Transverse colon (tissue), 4 donors: ENCODE measurements at places on chromosomes 5 and 9.
A peak's percentile ranks its signal among the peaks of the same experiment; 100 is the strongest.

DNA sequence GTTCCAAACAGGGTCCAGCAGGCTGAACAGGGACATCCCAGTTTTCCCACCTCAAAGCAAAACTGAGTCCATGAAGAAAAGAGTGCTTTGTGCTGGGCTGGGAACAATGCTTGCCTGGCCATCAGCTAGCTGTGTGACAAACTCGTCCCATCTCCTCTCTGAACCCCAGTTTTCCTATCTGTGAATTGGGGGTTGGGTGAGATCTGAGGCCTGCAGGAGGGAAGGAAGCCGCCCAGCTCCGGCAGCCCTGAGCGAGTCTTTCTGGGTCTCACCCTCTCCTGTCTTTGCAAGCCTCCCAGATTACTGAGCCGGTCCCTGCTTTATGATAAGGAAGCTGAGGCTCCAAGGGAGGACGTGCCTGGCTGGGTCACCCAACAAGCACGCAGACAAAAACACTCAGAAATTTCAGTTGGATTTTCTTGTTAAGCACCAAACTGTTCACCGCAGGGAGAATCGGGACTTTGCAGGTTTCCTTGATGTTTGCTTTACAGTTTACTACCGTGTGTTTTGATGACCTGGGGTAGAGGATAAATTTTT lies 82.6 kb upstream of the LMX1B start:
- H3K36me3 ChIP-seq = no peaks in the 10 kb centered on the region
- no peak for DNase-seq
- H3K4me1 ChIP-seq = no peaks in the 10 kb centered on the region

DNA sequence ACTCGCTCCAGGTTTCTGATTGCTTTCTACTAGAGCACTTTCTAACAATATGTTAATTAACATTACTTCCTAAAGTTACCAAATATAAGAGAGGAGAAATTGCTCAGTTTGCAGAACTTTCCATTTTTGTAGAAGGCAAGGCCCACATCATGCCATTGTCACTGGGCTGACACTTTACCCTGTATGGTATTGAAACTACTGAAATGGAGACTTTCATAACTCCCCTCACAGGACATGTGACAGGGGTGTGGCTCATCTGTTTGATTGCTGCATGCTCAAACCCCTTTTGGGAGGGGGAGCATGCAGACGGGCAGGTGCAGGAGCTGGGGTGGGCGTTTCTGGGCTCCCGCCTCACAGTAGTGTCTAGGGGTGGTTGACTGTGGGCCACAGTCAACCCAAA lies 206.3 kb upstream of the GHR start:
- H3K36me3 ChIP-seq = no peaks in the 10 kb centered on the region
- no peak overlapping the region for H3K27ac ChIP-seq
- H3K4me3 ChIP-seq = no peak overlapping the region
- H3K27me3 ChIP-seq = no peaks in the 10 kb centered on the region
- no peak for DNase-seq
- H3K4me1 ChIP-seq = no peaks in the 10 kb centered on the region

- peak within 1 kb of the TSS; percentile 42 for H3K4me3 ChIP-seq
- H3K27ac ChIP-seq = peak within 1 kb of the TSS; percentile 31
- H3K27me3 ChIP-seq = peaks cover 79% of the 10 kb centered on the region
These were observed at the start of gene CDC20B for GRCh38 chr5:55172937-55173686. TSS of gene CDC20B (minus strand) at chr5:55173177. CDS start at chr5:55173000, 177 bp downstream.

GRCh38 chr5:35778259-35778769 lies 78.4 kb upstream of the IL7R start:
- H3K4me1 ChIP-seq = no peaks in the 10 kb centered on the region
- H3K4me3 ChIP-seq = no peak overlapping the region
- H3K27me3 ChIP-seq = no peaks in the 10 kb centered on the region
- H3K27ac ChIP-seq = no peak overlapping the region
- no peak for DNase-seq

- H3K4me3 ChIP-seq = no peak overlapping the region
- no peaks in the 10 kb centered on the region for H3K4me1 ChIP-seq
- no peak for DNase-seq
- no peaks in the 10 kb centered on the region for H3K27me3 ChIP-seq
- peak overlapping the region; percentile 54 for H3K27ac ChIP-seq
These were observed 13.1 kb upstream of the SERINC5 start for GRCh38 chr5:80268916-80269315.

DNA sequence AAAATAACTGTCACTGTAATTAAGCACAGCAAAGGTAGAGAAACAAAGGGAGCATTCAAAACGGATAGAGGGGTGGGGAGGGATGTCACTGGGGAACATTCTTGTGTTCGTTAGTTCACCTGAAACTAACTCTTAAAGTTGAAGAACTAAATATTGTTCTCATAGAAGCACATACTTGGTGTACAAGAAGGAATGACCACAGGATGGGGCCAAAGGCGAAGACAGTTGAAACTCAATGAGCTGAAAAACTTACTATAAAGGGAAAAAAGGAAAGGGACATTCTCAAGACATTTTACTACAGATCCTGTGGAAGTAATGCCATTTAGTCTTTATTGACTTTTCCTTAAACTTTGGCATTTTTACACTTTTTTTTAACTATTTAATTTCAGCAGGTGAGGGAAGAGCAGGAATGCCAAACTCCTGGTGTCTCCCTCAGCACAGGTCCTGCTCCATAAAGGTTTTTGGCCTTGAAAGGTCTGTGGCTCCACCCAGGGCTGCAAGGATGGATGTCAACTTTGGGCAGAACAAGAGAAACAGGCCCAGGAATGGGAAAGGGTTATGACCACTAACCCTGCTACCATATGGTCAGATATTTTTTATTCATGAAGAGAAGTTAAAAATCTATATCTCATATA lies 197.6 kb upstream of the RASA1 start:
- no peak overlapping the region for H3K4me3 ChIP-seq
- no peaks in the 10 kb centered on the region for H3K36me3 ChIP-seq
- H3K4me1 ChIP-seq = peaks cover 7% of the 10 kb centered on the region
- H3K27me3 ChIP-seq = no peaks in the 10 kb centered on the region
- H3K27ac ChIP-seq = no peak overlapping the region
- peak; percentile 49 for DNase-seq

- DNase-seq = no peak
- H3K27me3 ChIP-seq = no peaks in the 10 kb centered on the region
- H3K4me1 ChIP-seq = peaks cover 4% of the 10 kb centered on the region
- no peak within 1 kb of the TSS for H3K27ac ChIP-seq
- H3K36me3 ChIP-seq = no peaks in the 10 kb centered on the region
These were observed at the start of gene IFNA8 for GRCh38 chr9:21408817-21409216. TSS of gene IFNA8 (plus strand) at chr9:21409117. CDS start at chr9:21409177, 60 bp downstream.

- H3K27ac ChIP-seq = no peak overlapping the region
- H3K4me3 ChIP-seq = no peak overlapping the region
- H3K4me1 ChIP-seq = no peaks in the 10 kb centered on the region
These were observed 8.1 kb upstream of the UBE2D2 start for GRCh38 chr5:139552893-139553575.

- H3K4me1 ChIP-seq = peaks cover 17% of the 10 kb centered on the region
- H3K27me3 ChIP-seq = peaks cover 19% of the 10 kb centered on the region
- no peaks in the 10 kb centered on the region for H3K36me3 ChIP-seq
- peak overlapping the region; percentile 42 for H3K4me3 ChIP-seq
- peak; percentile 44 for DNase-seq
These were observed 545 bp upstream of the CTSV start for GRCh38 chr9:97039514-97039860.

- no peak overlapping the region for H3K27ac ChIP-seq
- H3K27me3 ChIP-seq = no peaks in the 10 kb centered on the region
- no peak for DNase-seq
- H3K4me3 ChIP-seq = no peak overlapping the region
- no peaks in the 10 kb centered on the region for H3K36me3 ChIP-seq
- no peaks in the 10 kb centered on the region for H3K4me1 ChIP-seq
These were observed 898.5 kb downstream of the DNAH5 start for GRCh38 chr5:13045897-13046551.

DNA sequence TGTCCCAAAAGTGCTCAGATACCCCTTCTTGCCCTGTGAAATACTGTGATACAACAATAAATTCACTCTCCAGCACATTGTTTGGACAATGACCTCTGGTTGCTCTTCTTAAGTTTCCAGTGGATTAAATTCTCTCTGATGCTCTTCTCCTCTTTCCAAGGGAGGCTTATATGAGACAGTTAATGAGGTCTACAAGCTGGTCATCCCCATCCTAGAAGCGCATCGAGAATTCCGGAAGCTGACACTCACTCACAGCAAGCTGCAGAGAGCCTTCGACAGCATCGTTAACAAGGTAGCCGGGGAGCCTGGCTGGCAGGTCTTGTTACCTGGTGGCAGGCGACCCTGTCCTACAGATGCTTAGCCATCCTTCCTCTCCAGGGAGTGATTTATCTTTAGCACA lies 226.5 kb downstream of the DOCK8 start:
- H3K4me3 ChIP-seq = no peak overlapping the region
- no peaks in the 10 kb centered on the region for H3K36me3 ChIP-seq
- H3K27me3 ChIP-seq = no peaks in the 10 kb centered on the region
- H3K4me1 ChIP-seq = no peaks in the 10 kb centered on the region
- no peak for DNase-seq
- H3K27ac ChIP-seq = no peak overlapping the region

DNA sequence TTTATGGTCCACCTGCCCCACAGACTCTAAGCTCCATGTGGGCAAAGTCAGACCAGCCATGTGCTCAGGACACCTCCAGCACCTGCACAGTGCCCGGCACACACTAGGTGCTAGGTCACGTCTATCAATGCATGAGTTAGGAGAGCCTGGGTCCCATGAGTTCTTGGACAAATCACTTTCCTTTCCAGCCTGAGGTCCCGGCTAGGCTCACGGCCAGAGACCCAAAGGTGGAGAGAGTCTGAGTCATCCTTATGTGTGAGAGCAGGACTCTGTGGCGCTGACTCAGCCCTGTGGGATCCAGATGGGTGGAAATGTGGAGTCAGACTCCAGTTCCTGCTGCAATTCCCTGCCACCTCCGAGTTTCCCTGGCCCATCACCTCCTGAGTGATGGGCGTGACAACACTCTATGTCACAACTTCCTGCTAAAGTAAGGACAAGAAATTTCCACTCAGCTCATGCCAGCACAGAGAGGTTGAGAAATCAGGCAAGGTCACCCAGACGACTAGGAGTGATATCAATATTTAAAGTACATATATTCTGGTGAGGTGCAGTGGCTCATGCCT lies 2.5 kb upstream of the ST6GALNAC4 start:
- H3K27me3 ChIP-seq = peaks cover 22% of the 10 kb centered on the region
- H3K27ac ChIP-seq = peak overlapping the region; percentile 66
- H3K4me3 ChIP-seq = no peak overlapping the region

DNA sequence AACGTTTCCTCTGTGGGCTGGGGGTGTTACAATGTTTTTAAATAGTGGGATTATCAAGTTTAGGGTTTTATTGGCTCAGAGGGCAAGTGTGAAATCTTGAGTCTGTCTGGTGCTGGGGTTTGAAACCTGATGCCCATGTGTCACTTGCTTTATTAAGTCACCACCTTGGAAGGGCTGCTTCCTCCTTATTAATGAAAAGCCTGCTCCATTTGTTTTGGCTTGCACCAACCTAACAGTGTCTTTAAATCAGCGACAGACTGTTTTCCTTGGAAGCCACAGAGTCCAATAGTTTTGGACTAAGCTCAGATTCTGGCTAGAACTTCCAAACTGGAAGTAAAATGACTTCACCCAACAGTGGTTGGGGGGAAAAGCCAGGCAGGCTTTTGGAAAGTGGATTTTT lies 10.7 kb upstream of the PALM2AKAP2 start:
- H3K4me1 ChIP-seq = peaks cover 4% of the 10 kb centered on the region
- no peaks in the 10 kb centered on the region for H3K27me3 ChIP-seq
- H3K4me3 ChIP-seq = no peak overlapping the region

DNA sequence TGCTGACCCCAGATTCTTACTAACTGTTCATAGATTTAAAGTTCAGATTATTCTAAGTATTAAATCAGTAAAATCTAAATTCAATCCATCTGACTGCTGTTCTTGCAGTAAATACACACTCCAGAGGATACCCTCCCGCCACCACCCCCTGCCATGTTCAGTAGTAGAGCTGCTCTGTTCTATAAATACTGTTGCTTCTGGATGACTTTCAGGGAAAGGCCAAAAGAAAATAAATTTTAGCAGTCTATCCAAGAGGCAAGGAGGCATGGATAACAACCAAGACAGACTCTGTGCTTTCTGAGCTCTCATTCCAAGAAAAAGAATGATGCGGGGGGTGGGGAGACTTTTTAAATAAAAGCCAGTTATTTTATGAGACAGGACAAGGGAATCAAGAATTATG lies 115.1 kb downstream of the ADAMTS6 start:
- H3K4me1 ChIP-seq = peaks cover 4% of the 10 kb centered on the region
- H3K27ac ChIP-seq = no peak overlapping the region
- H3K4me3 ChIP-seq = no peak overlapping the region
- H3K36me3 ChIP-seq = no peaks in the 10 kb centered on the region

- H3K4me3 ChIP-seq = no peak overlapping the region
- H3K27me3 ChIP-seq = no peaks in the 10 kb centered on the region
- H3K36me3 ChIP-seq = no peaks in the 10 kb centered on the region
- peak; percentile 17 for DNase-seq
- H3K4me1 ChIP-seq = no peaks in the 10 kb centered on the region
These were observed 491.1 kb downstream of the ENC1 start for GRCh38 chr5:74149395-74149794.

- no peaks in the 10 kb centered on the region for H3K36me3 ChIP-seq
- no peaks in the 10 kb centered on the region for H3K27me3 ChIP-seq
- DNase-seq = no peak
- H3K4me3 ChIP-seq = no peak overlapping the region
These were observed 66.9 kb downstream of the SPATA31C2 start for GRCh38 chr9:88071331-88071730.

DNA sequence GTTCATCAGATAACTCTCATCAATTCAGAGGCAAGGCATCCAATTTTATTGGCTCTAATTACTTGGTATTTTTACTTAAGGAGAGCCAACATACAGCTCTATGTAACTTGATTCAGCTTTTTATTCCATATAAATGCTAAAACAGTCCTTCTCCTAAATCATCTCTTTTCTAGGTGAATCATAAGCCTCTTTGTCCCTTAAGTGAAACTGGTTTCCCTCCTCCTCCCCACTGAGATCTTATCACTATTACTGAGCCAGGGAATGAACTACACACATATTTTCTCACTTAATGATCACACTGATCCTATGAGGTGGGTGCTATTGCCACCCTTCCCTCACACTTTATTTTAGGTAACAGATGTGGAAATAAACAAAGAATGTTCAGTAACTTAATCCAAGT lies 1143.8 kb downstream of the MAT2B start:
- no peaks in the 10 kb centered on the region for H3K27me3 ChIP-seq
- H3K36me3 ChIP-seq = no peaks in the 10 kb centered on the region
- no peaks in the 10 kb centered on the region for H3K4me1 ChIP-seq
- no peak overlapping the region for H3K27ac ChIP-seq
- no peak for DNase-seq

GRCh38 chr5:1172670-1173404 lies 28.6 kb upstream of the SLC6A19 start:
- no peak for DNase-seq
- no peak overlapping the region for H3K4me3 ChIP-seq
- no peak overlapping the region for H3K27ac ChIP-seq
- no peaks in the 10 kb centered on the region for H3K4me1 ChIP-seq
- H3K36me3 ChIP-seq = no peaks in the 10 kb centered on the region
- H3K27me3 ChIP-seq = peaks cover 4% of the 10 kb centered on the region

DNA sequence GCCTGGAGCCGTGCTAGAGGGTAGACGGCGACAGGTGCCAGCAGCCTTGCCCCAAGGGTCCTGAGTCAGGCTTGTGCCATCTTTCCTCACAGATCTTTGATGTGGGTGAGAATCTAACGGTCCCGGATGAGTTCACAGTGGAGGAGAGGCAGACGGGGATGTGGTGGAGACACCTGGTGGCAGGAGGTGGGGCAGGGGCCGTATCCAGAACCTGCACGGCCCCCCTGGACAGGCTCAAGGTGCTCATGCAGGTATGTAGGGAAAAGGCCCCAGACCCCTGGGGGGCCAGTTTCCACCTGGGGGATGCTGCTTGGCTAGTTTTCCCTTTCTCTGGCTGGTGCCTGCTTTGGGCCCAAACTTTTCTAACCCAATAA lies 24.0 kb downstream of the PTGES2 start:
- peak overlapping the region; percentile 61 for H3K27ac ChIP-seq
- H3K4me3 ChIP-seq = no peak overlapping the region
- H3K27me3 ChIP-seq = no peaks in the 10 kb centered on the region
- peaks cover 43% of the 10 kb centered on the region for H3K36me3 ChIP-seq
